ENCODE measurements at places on chromosomes 6 and 20.

GRCh38 chr6:56490993-56491392, 151.7 kb downstream of the DST start:
- no peak for DNase-seq

- DNase-seq: no peak
Measured at GRCh38 chr6:136790411-136791295, 1.6 kb downstream of the MAP3K5 start.

GRCh38 chr20:62696989-62697388, 11.6 kb upstream of the NTSR1 start:
- DNase-seq: no peak

GRCh38 chr6:169640351-169640852, 61.4 kb downstream of the WDR27 start:
- no peak for DNase-seq

DNA sequence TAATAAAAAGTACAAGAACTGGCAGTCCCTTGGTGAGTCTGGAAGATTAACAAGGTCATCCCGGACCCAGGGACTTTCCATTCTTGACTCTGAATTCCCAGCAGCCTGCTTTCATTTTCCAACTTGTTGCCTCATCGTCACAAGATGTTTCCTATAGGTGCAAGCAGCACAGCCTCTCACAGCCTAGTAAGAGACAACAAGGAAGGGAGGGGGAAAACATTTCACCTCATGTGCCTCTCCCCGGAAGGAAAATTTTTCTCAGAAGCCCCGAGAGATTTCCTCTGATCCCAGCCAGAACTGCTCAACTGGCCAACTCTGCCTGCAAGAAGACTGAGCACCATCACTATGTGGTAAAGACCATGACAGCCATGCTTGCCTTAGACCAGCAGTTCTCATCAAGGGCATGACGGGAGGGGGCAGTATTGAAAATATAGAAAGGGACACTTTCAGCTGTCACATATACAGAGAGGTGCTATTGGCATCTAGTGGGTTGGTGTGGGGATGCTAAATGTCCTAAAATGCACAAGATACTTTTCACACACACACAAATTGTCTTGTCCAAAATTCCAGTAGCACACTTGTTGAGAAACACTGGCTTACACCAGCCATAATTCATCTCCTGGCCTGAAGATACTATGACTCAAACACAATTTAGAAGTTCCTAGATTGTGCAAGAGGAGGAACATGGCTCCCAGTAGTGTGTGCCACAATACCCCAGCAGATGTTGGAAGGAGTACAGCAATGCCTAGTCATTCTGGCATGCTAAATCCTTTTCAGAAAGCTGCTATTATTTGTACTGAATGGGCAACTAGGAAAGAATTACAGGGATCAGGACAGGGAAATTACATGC, 10.8 kb upstream of the WTAP start:
- no peak for DNase-seq

DNA sequence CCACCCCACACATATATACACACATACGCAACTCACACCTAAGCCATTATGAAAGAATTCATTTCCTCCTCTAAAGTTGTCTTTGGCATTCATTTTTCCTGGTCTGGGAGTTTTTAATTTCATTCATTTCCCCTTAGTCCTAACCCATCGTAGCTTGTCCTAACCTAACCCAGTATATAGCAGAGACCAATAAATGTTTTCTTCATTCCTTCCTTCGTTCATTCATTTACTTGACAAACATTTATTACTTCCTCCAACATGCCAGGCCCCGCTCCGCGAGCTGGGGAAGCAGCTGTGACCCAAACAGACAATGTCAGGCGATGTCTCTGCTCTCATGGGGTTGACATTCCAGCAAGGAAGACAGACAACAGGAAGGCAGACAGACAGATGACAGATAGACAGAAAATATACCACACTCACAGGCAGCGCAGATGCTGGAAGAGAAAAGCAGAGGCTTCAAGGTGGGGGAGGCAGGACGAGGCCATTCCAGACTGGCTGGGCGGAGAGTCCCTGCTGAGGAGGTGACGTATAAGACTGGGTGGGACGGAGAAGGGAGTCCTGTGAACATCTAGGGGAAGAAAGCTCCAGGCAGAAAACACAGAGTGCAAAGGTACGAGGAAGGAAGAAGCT, 33.7 kb upstream of the SIRPA start:
- no peak for DNase-seq

- DNase-seq: no peak
Measured at GRCh38 chr6:123659960-123660748, 23.4 kb upstream of the TRDN start.

DNA sequence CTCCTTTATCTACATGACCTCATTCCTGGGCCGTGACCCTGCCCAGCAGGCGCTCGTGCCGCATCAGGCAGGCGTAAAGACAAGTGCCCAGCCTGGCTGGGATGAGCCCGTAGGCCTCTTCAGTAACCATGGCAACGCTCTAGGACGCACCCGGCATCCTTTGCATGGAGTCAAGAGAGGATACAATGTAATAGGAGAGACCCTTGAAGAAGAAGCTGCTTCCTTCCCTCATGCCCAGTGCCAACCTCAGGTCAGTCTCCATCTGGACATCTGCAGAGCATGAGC, 5.0 kb upstream of the LSM14B start:
- no peak for DNase-seq

DNA sequence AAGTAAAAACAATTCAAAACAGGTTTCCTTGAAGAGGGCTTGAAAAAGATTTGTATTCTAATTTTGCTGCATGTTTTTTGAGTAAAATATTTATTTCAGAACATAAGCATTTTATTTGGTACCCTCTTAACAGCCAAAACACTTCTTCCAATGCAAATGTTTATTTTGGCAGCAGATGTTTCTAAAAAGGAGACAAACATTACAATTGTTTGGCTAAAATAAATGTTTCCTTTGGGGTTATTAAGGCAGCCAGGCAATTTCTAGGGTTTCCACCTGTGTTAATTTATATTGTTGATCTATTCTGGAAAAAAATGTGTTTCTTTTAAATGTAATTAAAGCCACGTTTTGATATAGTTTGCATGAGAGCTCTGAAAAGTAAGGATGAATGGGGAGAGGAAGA, 56.6 kb downstream of the ARID1B start:
- no peak for DNase-seq

DNA sequence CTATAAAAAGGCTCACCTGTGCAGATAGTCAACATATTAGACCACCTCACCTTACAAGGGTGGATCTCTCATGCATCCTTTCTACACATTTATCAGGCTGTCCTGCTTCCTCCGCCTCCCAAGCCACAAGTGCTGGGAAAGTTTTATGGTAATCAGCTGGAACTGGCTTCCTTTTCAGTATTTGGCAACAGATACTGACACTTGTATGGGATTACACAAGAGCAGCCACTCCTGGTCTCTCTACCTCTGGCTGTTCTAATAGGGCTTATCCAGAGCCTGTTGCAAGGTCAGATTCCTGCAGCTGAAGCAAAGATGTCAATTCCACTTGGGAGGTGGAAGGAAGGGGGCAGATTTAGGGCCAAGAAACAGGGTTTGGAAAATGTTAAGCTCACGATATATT, 503 bp upstream of the GPLD1 start:
- no peak for DNase-seq
